ENCODE measurements at places on chromosomes 6 and 20.

- H3K36me3 ChIP-seq, result no peaks in the 10 kb centered on the region
- no peak overlapping the region for H3K4me3 ChIP-seq
- no peak for DNase-seq
- H3K4me1 ChIP-seq, result no peaks in the 10 kb centered on the region
- H3K27me3 ChIP-seq, result no peaks in the 10 kb centered on the region
These were observed 146.6 kb upstream of the AKIRIN2 start for GRCh38 chr6:87848616-87849015.

- DNase-seq, result no peak
- H3K27ac ChIP-seq, result no peak overlapping the region
- H3K4me1 ChIP-seq, result no peaks in the 10 kb centered on the region
- no peak overlapping the region for H3K4me3 ChIP-seq
- H3K27me3 ChIP-seq, result peaks cover 11% of the 10 kb centered on the region
- H3K36me3 ChIP-seq, result no peaks in the 10 kb centered on the region
These were observed 16.6 kb downstream of the ADTRP start for GRCh38 chr6:11761744-11762620.

GRCh38 chr6:150919938-150920337 lies 54.4 kb downstream of the MTHFD1L start:
- peaks cover 38% of the 10 kb centered on the region for H3K36me3 ChIP-seq
- H3K27ac ChIP-seq, result no peak overlapping the region
- H3K4me3 ChIP-seq, result no peak overlapping the region
- DNase-seq, result no peak

DNA sequence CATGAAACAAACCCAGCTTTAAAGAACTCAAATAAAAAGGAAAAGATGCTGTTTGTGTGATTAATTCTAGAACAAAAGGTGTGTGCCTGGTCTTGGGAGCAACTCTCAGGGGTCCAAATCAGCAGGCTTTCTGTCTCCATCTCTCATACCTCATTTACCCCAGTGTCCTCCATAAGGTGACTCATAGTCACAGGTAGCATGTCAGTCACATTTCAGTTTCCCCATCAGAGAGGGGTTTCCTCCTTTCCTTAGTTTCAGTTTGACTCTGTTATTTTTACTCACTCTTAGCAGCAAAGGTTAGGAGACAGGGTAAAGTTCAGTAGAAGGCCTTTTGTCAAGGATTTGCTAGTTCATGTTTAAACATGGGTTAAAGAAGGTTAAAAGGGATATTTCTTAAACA lies 46.2 kb downstream of the OGFRL1 start:
- peaks cover 4% of the 10 kb centered on the region for H3K4me1 ChIP-seq
- H3K4me3 ChIP-seq, result no peak overlapping the region
- no peak overlapping the region for H3K27ac ChIP-seq
- no peak for DNase-seq
- H3K36me3 ChIP-seq, result no peaks in the 10 kb centered on the region
- peaks cover 3% of the 10 kb centered on the region for H3K27me3 ChIP-seq

GRCh38 chr6:17334265-17334664 lies 53.1 kb downstream of the RBM24 start:
- no peaks in the 10 kb centered on the region for H3K4me1 ChIP-seq
- H3K36me3 ChIP-seq, result no peaks in the 10 kb centered on the region
- H3K27me3 ChIP-seq, result no peaks in the 10 kb centered on the region
- no peak for DNase-seq

- no peak overlapping the region for H3K27ac ChIP-seq
- no peak for DNase-seq
- peaks cover 12% of the 10 kb centered on the region for H3K4me1 ChIP-seq
- no peaks in the 10 kb centered on the region for H3K27me3 ChIP-seq
These were observed 135.7 kb upstream of the SHLD1 start for GRCh38 chr20:5614506-5614905.

DNA sequence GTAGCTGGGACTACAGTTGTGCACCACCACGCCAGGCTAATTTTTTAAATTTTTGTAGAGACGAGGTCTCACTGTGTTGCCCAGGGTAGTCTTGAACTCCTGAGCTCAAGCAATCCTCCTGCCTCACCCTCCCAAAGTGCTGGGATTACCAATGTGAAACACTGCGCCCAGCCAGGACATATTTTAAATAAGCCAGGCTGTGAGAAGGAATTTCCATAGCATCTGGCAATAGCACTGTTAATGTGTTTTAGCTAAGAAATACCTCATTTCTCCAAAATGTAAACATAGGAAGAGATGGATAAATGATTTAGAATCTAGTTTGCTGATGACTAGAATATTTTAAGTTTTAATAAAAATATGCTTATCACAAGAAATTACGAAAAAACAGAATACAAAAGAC lies 27.0 kb upstream of the SLA2 start:
- H3K36me3 ChIP-seq, result peaks cover 24% of the 10 kb centered on the region
- no peak for DNase-seq
- H3K4me3 ChIP-seq, result no peak overlapping the region
- no peak overlapping the region for H3K27ac ChIP-seq
- H3K4me1 ChIP-seq, result no peaks in the 10 kb centered on the region

DNA sequence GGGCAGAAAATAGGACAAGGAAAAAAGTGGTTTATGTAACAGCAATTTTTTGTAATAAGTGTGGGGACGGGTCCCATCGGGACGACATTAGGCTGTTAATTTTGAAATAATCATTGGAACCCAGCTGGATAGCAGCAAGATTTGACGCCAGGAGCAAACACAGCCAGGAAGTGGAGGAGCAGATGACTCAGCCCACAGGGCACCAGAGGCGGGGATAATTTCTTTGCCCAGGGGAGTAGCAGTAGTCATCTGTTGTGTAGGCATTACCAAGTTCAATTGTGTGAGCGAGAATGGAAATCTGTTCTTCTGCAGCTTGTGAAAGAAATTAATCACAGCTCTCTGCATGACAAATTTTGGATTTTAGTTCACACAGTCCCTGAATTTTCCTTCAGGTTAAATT lies 22.6 kb upstream of the RIN2 start:
- peaks cover 6% of the 10 kb centered on the region for H3K27me3 ChIP-seq
- H3K4me1 ChIP-seq, result peaks cover 12% of the 10 kb centered on the region
- H3K36me3 ChIP-seq, result no peaks in the 10 kb centered on the region
- no peak overlapping the region for H3K4me3 ChIP-seq
- no peak for DNase-seq

DNA sequence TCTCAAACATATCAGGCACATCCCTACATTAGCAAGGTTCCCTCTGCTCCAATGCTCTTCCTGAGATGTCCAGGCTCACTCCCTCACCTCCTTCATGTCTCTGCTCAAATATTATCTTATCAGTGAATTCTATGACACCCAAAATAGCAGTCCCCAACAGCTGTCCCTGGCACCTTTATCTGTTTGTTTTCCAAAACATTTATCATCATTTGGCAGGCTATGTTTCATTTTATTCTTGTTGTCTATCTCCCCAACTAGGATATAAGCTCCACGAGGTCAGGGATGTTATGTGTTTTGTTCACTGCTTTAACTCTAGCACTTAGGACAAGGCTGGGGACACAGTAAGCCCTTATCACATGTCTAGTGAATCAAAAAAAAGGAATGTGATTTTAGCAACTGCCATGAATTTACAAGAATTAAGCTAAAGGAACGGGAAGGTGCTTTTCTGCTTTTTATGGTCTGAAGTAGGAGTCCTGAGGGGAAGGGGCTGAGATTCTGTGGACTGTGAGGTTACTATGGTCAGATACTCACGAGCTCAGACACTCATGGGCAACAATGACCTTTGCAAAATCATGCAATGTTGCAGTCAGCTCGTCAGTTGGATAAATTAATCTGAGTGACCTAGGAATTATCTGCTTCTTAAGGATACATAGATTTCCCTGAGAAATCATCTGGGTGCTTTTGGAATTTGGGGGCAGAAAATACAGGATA lies 1.9 kb upstream of the IL22RA2 start:
- H3K27me3 ChIP-seq, result no peaks in the 10 kb centered on the region
- no peak for DNase-seq
- no peak overlapping the region for H3K4me3 ChIP-seq

DNA sequence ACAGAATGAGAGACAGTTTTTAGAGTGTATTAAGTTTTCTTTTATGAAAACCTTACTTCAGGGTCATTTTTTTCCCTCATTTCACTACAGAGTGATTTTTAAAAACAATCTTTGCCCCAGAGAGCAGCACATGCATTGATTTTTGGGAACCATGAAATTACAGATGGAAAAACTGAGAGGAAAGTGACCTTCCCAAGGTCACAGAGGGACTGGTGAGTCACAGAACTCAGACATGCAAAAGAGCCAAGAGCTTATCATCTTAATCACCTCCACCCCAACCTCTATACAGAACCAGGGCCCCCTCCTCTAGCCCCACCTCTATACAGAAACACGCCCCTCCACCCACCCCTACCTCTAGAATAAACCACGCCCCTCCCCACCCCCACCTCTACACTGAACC lies 10.7 kb downstream of the PXMP4 start:
- DNase-seq, result no peak
- peaks cover 2% of the 10 kb centered on the region for H3K4me1 ChIP-seq
- H3K27me3 ChIP-seq, result no peaks in the 10 kb centered on the region
- peaks cover 42% of the 10 kb centered on the region for H3K36me3 ChIP-seq

DNA sequence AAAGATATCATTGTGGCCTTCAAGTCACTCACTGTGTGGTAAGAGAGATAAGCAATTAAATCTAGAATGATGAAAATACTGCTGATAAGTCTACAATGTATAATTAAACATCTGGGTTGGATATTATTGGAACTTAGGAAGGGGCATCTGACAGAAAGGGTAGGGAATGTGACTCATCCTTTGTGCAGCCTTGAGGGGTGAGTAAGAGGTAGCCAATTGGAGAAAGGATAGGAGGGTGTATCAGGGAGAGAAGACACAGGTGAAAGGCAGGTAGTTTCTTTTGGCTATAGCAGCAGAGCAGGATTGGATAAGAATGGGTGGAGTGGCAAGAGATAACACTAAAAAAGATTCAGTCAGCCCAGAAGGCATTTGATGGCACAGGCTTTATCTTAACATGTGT lies 182.0 kb downstream of the COL21A1 start:
- H3K27ac ChIP-seq, result no peak overlapping the region
- no peaks in the 10 kb centered on the region for H3K36me3 ChIP-seq
- no peak for DNase-seq
- H3K27me3 ChIP-seq, result no peaks in the 10 kb centered on the region

GRCh38 chr6:169996378-169997051 lies 245.1 kb downstream of the ERMARD start:
- no peak overlapping the region for H3K4me3 ChIP-seq
- no peaks in the 10 kb centered on the region for H3K36me3 ChIP-seq
- peaks cover 9% of the 10 kb centered on the region for H3K4me1 ChIP-seq

DNA sequence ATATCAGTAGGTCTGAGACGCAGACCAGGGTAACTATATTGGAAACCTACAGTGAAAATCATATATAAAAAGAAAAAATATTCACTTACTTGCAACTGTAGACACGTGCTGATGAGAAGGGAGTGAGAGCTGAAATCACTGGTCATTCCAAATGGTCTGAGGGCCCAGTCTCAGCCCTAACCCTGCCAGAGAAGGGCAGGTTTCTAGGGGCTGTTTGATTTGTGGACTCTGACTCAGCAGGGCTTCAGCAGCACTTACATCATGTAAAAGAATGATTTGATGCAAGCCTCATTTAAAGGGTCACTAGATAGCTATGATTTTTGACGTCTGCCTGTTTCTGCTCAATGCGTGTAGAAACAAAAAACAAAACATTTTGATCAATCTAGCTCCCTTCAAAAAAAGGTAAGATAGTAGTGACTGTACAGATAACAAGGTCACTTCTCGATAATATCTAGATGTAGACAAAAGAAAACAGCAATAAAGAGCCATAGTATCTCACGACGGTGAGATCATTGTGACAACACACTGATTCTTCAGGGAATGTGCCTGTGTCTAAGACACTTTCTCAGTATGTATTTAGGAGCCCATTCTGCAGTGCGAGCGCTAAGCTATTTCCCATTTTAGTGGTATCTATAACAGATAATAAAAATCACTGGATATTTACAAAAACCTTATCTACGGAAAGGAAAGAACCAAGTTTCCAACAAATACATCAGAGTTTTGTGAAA lies 307.2 kb downstream of the HIVEP2 start:
- no peak overlapping the region for H3K4me3 ChIP-seq
- no peaks in the 10 kb centered on the region for H3K4me1 ChIP-seq
- H3K27me3 ChIP-seq, result peaks cover 5% of the 10 kb centered on the region
- H3K27ac ChIP-seq, result no peak overlapping the region
- DNase-seq, result no peak
- no peaks in the 10 kb centered on the region for H3K36me3 ChIP-seq

DNA sequence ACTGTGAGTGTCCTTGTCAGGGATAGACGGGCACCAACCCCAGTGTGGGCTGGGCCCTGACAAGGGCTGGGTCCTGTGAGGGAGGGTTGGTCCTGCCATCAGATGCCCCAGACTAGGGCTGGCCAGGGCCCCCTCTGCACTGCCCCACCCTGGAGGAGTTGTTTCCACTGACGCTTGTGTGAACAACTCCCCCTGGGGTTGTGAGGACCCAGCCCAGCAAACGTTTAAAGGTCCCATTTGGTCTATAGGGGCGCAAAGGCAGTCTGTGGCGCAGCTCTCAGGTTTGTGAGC lies 104.1 kb downstream of the BMP7 start:
- peaks cover 4% of the 10 kb centered on the region for H3K27me3 ChIP-seq
- no peak for DNase-seq
- H3K4me3 ChIP-seq, result no peak overlapping the region
- no peaks in the 10 kb centered on the region for H3K36me3 ChIP-seq
- H3K4me1 ChIP-seq, result no peaks in the 10 kb centered on the region

DNA sequence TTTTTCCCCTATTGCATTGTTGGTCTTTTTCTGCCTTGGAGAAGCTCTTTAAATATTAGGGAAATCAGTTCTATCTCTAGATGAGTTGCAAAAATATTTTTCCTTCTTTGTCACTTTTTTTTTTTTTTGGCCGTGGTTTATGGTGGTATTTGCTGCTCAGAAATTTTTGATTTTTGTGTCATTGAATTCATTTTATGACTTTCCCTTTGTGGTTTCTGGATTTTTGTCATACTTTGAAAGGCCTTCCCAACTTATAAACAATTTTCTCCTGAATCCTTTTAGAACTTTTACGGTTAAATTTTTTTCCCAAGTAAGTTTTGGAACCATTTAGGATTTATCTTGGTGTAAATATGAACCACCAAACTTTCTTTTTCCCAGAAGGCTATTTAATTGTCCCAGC lies 145.6 kb downstream of the GJA10 start:
- H3K4me1 ChIP-seq, result peaks cover 23% of the 10 kb centered on the region
- no peaks in the 10 kb centered on the region for H3K27me3 ChIP-seq
- no peak for DNase-seq
- peaks cover 43% of the 10 kb centered on the region for H3K36me3 ChIP-seq
- H3K4me3 ChIP-seq, result no peak overlapping the region

- DNase-seq, result no peak
- no peaks in the 10 kb centered on the region for H3K4me1 ChIP-seq
- no peak overlapping the region for H3K27ac ChIP-seq
- H3K36me3 ChIP-seq, result no peaks in the 10 kb centered on the region
These were observed 21.7 kb downstream of the UBD start for GRCh38 chr6:29537714-29538403.

DNA sequence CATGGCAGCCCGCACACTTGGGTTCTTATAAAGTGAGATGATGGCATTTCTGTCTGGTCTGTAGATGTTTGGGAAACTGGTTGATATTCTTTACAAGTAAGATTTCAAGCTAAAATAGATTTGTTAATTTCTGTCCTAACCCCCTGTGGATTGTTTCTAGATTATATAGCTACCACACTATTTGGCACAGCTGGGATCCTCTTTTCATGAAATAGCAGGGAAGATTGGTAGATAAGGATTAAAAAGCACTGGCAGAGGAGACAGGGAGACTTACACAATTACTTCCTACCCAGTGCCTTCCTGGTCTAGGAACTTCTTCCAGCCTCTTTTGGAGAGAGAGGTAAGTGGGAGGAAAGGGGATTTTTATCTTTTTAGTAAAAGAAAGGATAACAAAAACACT lies 13.2 kb upstream of the ATXN1 start:
- H3K27me3 ChIP-seq, result peaks cover 11% of the 10 kb centered on the region
- no peaks in the 10 kb centered on the region for H3K36me3 ChIP-seq
- no peak overlapping the region for H3K4me3 ChIP-seq
- no peak overlapping the region for H3K27ac ChIP-seq
- H3K4me1 ChIP-seq, result peaks cover 9% of the 10 kb centered on the region
